Heart left ventricle (tissue), 16 donors: ENCODE measurements at places on chromosomes 5 and 9. TPM values are rescaled to one million over a fixed set of nuclear protein-coding genes. Genes with fewer than 3 reads are reported as not detected.

PCDHA9 gene
- total RNA-seq = not detected

- no peaks in the 10 kb centered on the region for H3K36me3 ChIP-seq
- H3K27me3 ChIP-seq = no peaks in the 10 kb centered on the region
- no peak for DNase-seq
- H3K27ac ChIP-seq = no peak overlapping the region
- H3K4me3 ChIP-seq = no peak overlapping the region
Observed at GRCh38 chr9:38282756-38283155, 109.7 kb upstream of the ALDH1B1 start.

DNA sequence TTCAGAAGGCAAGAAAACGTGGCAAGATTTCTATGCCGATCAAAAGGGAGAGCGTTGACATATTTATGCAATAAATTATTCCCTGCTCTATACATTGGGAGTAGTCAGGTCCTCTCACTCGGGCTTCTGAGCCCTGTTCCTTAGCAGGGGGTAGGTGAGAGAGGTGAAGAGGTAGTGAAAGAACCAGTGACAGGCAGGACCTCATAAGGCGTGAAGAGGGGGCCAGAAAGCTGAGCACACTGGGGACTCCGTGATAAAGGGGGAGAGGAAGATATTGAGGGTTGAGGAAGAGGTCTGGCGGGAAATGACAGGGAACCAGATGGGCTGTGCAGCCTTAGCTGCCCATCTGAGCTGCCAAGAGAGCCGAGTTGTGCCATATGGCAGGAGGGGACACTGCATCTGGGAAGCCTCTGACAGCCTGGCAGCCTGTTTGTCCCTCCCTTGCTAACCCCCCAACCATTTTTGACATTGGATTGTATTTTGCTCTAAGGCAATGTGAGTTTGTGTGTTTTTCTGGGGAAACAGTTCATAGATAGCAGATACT is 782 bp upstream of the CDC20B start:
- no peaks in the 10 kb centered on the region for H3K36me3 ChIP-seq
- DNase-seq = no peak
- H3K4me1 ChIP-seq = peaks cover 17% of the 10 kb centered on the region

KIAA0825 gene
- 2.3 TPM for total RNA-seq

DNA sequence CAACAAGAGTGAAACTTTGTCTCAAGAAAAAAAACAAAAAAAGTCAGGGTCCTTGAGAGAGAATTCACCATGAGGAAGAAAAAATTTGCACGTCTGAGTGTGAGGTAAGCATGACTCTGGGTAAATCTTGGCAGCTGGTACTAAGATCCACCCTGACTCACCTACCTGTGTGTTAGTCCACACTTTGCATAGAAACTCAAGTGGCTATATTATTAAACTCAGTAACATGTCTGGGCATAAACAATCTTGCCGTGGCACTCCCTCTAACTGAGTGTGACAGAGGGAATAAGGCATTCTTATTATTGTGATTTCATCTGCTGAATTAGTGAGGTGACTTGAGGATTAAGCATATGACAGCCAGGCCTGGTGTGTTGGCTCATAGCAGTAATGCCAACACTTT is 259.4 kb upstream of the VLDLR start:
- H3K27me3 ChIP-seq = no peaks in the 10 kb centered on the region
- H3K4me3 ChIP-seq = no peak overlapping the region
- no peaks in the 10 kb centered on the region for H3K4me1 ChIP-seq
- H3K27ac ChIP-seq = no peak overlapping the region
- H3K36me3 ChIP-seq = no peaks in the 10 kb centered on the region

DNA sequence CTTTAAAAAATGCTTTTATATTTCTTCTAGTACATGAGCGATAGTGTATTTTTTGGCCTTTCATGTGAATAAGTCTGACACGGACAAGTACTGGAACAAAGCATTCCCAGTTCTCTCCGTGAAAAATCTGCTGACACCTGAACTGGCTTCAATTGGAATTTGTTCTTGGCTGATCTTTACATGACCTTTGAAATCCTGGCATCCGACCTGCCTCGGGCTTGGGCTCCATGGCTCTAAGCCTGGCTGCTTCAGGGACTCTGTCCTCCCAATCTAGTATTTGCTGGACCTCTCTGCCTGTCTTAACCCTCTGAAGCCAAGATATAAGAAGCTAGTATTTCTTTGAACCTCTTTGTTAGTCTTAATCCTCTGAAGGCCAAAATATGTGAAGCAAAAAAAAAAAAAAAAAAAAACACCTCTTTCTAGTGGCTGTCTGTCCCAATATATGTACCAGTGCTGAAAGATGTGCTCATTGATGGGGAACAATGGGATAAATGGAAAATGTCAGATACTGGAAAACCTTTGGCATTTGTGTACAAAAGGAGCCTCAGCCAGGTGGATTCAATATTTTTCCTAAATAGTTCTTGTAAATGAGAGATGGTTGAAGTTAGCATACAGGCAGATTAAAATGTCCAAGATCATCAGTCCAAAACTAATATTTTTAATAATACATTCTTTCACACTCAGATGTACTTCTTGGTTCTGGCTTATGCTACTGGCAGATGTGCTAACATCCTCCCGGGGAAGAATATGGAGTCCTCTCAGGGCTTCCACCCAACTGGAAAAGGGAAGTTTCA is 470.6 kb downstream of the TUSC1 start:
- DNase-seq = no peak
- H3K4me3 ChIP-seq = no peak overlapping the region
- no peaks in the 10 kb centered on the region for H3K27me3 ChIP-seq
- no peak overlapping the region for H3K27ac ChIP-seq
- H3K4me1 ChIP-seq = no peaks in the 10 kb centered on the region

GRCh38 chr5:127988146-127988760 is 95.3 kb upstream of the SLC12A2 start:
- H3K27ac ChIP-seq = no peak overlapping the region
- DNase-seq = no peak
- no peaks in the 10 kb centered on the region for H3K27me3 ChIP-seq
- no peak overlapping the region for H3K4me3 ChIP-seq
